CD4-positive, alpha-beta T cell treated with Interferon gamma for 1 hour (primary cell): ENCODE measurements at places on chromosomes 16 and 17.

DNA sequence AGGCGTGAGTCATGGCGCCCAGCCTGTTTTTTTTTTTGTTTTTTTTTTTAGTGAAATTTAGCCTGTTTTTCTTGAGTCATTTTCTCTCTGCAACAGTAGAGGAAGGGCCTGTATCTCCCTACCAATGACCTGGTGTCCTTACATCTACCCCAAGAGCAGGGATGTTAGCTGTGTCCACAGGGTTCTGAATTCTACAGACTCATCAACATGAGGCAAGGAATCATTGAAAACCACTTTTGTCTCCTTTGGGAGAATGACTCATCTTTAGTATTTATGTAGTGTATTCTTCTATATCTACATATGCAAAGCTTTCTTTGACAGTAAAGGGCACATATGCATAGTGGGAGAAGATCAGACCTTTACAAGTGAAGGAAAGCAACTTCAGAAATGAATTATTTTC lies 105.3 kb downstream of the SPECC1 start:
- DNase-seq = no peak

- no peak for DNase-seq
Observed at GRCh38 chr17:49439673-49440571, 25.2 kb upstream of the PHB1 start.

DNA sequence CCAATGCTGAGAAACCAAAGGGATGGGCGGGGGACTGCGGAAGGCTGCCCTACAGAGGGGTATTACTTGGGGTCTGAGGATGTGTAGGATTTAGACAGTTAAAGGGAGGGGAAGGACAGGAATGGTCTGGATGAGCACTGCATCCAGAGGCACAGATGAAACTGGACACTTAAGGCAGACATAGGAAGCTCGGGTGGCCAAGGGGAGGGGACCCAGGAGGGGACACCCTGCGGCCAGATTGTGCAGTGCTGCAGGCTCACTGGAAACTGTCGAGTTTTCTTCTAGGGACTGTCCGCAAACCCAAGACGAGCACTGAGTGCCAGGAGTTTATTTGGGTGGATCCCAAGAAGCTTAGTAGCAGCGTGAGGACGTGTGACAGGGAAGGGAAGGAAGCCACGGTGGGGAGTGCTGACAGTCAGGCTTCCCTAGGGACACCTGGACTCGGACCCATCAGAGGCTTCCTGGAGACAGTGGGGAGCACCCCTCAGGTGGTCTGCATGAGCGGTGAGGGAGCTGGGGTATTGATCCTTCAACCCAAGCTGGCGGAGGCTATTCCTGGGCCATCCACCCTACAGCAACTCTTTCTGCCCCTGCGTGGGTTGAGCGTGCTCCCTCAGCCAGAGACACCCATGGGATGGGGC lies 278.7 kb downstream of the FOXL1 start:
- no peak for DNase-seq

DNA sequence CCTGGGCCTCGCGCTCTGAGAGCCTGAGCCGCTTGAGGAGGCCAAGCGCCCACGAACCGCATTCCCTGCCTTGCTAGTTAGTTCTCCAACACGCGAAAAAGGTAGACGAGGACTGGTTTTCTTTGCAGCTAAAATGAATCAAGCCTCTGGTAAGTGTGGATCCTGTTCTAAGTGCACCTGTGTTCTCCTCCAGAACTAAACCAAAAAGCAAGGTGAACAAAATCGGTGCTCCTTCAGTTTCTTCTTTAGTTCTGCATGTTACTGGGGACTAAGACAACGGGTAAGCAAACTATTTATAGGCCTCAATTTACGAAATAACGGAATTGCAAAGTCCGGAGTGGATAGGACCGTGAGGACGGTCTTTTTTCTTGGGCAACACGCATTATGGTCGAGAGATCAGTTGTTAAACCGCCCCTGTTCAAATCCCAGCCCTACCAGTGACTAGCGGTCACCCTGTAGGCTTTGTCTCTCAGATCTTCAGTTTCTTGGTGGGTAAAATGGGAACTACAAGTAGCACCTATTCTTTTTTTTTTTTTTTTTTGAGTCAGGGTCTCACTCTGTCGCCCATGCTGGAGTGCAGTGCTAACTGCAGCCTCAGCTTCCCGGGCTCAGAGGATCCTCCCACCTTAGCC lies 993 bp upstream of the ANKRD11 start:
- no peak for DNase-seq

GRCh38 chr16:85690469-85691064 lies 1.8 kb upstream of the GINS2 start:
- DNase-seq = no peak

DNA sequence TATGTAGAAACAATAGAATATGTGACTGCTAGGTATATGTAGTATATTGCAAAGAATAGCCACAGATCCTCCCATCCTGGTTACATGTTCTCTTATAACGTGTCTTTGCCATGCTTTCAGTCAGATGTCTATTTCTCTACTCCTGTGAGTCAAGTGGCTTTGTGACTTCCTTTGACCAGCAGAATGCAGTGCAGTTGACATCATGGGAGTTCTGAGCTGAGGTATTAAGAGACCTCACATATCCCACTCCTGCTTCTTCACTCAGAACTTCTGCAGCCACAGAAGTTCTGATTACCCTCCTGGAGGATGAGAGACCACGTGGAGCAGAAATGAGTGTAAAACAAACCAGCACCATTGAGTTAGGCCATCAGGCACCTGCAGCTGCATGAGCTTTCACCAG lies 222.5 kb downstream of the PRKCA start:
- DNase-seq = no peak

DNA sequence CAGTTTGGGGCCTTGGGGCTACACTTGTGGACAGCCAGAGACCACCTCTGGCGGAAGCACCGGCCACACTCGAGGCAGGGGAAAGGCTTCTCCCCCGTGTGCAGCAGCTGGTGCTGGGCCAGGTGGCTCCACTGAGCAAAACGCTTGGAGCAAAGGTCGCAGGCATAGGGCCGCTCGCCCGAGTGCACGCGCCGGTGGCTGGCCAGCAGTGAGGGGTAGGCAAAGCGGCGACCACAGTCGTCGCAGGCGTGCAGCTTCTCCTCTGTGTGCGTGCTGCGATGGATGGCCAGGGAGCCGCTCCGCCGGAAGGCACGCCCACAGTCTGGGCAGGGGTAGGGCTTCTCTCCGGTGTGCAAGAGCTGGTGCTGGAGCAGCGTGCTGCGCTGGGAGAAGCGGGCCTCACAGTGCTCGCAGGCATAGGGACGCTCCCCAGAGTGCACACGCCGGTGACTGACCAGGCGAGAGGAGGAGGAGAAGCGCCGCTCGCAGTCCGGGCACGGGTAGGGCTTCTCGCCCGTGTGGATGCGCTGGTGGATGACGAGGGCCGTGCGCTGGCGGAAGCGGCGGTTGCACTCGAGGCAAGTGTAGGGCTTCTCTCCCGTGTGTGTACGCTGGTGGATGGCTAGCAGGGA lies 5.8 kb downstream of the ZNF689 start:
- no peak for DNase-seq

- DNase-seq = no peak
Observed at GRCh38 chr16:19265380-19265930, 20.1 kb upstream of the CLEC19A start.
